ENCODE measurements at places on chromosomes 12 and 14.
A peak's percentile ranks its signal among the peaks of the same experiment; 100 is the strongest.

DNA sequence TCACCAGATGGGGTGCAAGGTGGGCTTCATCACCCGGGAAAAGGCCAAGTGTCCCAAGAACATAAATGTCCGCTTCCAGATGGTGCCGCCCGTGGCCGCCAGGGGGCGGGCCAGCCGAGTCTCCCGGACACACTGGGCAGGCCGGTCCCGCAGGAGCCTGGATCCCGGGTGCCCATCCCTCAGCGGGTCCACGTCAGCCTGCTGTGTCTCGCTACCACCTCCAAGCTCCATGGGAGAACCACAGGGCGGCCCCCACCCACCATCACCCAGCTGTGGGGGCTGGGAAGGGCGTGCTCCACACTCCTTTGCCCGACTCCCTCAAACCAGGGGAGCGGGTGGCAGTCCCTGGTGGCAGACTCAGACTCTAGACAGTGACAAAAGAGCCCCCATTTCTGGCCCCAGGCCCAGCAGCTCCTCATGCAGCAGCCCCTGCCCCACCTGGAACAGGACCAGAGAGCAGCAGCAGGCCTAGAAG lies 22.0 kb upstream of the NUDT14 start:
- DNase-seq: peak; percentile 78

GRCh38 chr12:57233357-57234232 lies 4.1 kb downstream of the SHMT2 start:
- DNase-seq: peak; percentile 76

DNA sequence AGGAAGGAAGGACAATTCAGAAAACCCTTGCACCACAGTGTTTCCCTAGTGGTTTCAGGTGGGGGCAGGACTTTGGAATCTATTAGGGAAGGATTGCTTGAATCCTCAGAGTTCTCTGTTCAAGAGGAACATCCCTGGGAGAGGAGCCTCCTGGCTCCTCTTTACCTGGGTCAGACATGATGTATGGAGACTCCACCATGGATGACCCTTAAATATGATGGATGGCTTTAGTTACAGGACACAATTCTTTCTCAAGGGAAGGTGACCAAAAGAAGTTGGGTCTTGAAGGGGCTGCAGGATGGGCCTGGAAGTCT lies 396.6 kb downstream of the NRXN3 start:
- no peak for DNase-seq

GRCh38 chr12:7155471-7156034 lies 25.4 kb downstream of the CLSTN3 start:
- no peak for DNase-seq

DNA sequence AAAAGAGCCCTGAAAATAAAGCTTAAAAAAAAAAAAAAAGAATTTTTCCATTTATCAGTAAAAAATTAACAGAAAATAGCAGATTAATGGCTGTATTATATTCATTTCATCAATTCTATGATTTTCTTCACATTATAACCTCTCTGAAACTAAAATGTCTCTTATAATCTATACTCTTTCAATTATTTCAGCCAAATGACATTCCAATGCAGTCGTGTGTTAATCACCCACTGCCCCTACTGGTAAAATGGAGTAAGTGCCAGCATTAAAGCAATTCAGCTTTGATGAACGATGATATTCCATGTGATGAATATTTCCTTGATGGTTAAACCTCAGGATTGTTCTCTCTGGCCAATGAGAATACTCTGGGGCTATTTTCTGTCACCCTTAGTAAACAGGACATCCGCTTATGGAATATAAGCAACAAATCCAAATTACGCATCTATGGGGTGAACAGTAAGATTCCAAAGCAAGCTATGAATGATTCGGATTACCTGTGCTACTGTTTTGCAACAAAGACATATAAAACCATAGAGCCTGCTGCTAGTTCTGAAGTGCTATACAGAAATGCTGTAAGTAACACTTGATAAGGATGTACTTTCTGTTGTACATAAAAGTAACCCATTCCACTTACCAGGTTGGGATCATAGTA lies 20.3 kb upstream of the SYCP3 start:
- DNase-seq: peak; percentile 44

DNA sequence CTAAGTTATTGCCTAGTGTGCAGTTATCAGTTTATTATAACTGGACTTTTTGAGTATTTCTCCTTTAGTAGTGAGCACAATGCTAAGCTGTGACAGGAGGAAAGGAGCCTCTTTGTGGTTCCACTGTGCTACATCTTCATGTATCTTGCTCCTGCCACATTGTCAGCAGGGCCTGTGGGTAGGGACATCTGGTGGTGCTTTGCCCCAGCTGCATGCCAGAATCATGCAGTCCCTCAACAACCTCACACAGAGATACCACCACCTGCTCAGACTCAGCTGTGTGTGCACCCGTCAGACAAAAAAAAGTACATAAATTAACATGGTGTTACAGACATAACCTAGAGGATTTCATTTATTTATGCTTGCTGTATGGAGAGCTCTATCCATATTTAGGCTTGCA lies 51.1 kb downstream of the MIS18BP1 start:
- no peak for DNase-seq

DNA sequence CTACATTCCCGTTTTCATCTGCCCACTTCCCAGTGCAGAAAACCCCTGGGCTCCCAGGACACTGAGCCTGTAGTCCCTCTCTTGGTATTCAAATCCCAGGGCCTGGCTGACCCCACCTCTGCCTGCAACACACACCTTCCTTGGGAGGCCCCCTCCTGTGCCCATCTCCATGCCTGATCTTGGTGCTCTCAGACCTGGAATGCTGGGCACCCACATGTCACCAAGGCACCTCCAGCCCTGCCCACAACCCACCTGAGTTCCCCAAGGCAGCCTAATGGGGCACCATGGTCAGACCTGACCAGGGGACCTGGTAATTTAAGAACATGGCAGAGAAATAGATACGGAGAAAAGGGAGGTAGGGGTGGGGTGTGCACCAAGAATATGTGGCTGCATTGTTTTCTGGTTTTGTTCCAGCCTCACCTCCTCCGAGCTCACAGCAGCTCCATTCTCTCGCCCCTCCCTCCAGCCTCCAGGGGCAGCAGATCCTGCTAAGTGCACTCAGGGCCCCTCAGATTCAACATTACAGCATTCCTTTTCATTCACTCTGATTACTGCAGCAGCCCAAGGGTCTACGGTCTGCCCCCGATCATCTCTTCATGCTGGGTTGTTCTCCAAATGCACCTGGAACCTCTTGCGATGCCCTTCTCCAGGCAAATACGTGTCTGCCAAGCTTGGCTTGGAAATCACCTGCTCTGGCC lies 9.2 kb upstream of the HSP90AA1 start:
- DNase-seq: no peak

GRCh38 chr12:50627491-50627890 lies 122.7 kb downstream of the DIP2B start:
- no peak for DNase-seq

GRCh38 chr12:106519607-106520021 lies 63.2 kb upstream of the RFX4 start:
- no peak for DNase-seq

DNA sequence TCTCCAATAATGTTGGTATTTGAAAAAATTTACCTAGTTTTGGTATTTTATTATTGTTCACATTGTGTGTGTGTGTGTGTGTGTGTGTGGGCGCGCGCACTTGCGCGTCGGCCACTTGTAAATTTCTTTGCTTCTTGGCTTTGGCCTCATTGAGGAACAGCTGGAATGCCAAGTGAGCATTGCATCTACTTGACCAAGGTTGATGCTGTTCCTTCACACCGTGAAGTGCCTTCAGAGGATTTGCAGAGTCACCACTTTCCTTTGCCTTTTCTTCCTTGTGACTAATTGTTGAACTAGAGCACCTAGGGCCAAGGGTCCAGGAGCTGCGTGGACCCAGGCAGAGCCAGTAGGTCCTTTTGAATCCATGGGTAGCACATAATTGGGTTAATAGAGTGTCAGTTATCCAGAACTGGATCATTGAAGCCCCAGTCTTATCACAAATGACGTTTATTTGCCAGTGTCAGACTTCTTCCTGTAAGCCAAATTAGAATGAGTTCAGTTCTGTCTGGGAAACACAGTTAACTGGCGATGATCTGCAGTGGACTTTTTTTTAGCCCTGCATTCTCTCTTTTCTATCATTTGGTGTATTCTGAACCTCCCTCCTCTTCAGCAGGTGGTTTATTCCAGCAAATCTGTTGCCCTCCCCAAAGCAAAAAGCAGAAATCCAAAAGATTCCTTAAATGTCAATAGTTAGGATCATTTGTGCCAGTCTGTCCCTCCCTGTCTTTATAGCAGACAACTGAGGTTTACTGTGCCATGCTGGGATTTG lies 2.6 kb downstream of the PPP2R5C start:
- peak; percentile 16 for DNase-seq

- DNase-seq: no peak
Observed at GRCh38 chr12:115897729-115898128, 379.8 kb downstream of the MED13L start.

DNA sequence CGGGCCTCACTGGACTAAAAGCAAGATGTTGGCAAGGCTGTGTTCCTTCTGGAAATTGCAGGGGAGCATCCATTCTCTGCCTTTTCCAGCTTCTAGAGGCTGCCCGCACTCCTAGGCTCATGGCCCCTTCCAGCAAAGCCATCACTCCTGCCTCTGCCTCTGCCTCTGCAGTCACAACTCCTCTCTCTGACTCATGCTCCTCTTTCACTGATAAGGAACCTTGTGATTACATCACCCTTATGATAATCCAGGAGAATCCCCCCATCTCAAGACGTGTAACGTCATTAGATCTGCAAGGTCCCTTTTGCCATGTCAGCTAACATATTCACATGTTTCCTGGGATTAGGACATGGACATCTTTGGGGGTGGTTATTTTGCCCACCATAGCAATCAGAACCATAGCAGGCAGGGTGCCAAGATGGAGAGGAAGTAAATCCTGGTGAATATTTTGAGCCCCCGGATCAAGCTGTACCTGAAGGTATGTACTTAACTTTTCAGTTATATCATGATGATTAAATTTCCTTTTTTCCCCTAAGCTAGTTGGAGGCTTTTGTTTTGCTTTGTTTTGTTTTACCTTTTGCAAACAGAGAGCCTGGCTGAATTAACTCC lies 123.6 kb downstream of the SCARB1 start:
- DNase-seq: peak; percentile 62

DNA sequence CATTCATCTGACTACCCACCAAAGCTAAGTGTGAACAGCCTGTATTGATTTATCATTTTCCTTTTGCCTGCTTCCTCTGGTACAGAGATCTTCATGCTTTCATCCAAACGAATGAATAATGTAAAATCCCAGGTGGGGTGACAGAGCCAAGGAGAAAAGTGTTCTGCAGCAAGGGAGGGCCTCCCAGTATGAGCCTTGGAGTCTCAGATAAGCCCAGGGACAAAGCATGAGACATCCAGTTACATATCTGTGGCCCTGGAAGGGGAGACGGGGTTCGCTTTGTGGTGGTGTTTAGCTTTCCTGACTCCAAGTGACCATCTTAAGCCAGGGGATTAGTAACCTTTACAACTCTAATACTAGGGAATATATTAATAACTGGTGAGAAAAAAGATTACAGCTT lies 177.1 kb downstream of the ETV6 start:
- no peak for DNase-seq

DNA sequence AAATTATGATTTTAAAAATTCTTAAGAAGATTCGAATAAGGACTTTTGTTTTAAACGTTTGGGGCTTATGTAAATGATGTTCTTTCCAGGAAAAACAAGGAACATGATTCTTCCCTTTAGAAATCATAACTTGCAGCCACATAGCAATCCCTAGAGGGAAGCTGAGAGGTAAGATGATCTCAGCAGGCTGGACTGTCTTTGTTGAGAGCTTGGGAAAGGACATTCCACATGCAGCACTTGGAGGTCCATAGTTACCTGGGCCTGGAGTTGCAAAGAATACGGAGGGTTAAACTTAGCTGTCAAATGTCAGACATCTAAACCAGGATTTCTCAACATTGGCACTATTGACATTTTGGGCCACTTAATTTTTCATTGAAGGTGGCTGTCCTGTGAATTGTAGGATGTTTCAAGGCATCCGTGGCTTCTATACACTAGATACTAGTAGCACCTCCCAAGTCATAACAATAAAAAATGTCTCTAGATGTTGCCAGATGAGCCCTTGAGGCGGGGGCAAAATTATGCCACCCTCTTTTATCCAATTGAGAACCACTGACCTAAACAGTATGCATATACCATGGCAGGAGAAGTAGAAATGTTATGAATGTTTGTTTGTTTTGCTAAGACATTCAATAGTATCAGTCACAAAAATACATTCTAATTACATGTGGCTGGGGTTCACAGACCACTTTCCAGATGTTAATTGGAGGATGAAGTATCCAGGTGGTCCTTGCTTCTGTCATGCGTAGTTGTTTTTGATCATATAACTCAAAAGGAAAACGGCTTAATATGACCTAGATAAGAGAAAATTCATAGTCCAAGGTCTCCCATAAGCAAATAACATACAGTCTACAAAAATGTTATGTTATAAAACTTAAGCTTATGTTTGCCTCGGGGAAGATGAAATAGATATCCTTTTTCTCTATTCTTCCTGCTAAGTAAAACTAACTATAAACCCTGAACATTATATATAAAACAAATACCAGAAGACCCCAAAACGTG lies 30.5 kb downstream of the TTC6 start:
- no peak for DNase-seq

- DNase-seq: peak; percentile 78
Observed at GRCh38 chr12:29428633-29429032, 47.7 kb upstream of the ERGIC2 start.

GRCh38 chr12:52715416-52715815 lies 12.1 kb upstream of the KRT77 start:
- no peak for DNase-seq

DNA sequence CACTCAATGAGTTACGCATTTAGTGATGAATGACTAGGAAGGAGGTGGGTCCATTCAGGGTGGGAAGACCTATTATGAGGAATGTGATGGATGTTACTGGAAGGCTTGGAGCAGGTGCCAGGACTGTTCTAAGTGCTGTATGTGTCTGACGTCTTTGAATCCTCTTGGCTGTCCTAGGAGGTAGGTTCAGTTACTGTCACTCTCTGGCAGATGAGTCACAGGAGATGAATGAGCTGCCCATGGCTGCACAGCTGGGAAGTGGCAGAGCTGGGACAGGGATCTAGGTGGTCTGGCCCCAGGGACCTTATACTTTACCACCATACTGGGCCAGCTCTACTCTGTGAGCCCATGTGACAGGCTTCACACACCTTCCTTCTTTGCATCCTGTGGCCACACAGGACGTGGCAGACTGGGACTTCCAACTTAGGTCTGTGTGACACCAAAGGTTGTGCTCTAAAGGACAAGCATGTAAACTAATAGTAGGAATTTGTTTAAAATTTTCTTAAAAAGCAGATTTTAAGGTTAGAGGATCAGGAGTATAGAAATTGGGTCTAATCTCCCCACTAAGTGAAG lies 24.0 kb downstream of the TCTN1 start:
- peak; percentile 43 for DNase-seq

- no peak for DNase-seq
Observed at GRCh38 chr14:105880616-105881015, 354.2 kb downstream of the TMEM121 start.

DNA sequence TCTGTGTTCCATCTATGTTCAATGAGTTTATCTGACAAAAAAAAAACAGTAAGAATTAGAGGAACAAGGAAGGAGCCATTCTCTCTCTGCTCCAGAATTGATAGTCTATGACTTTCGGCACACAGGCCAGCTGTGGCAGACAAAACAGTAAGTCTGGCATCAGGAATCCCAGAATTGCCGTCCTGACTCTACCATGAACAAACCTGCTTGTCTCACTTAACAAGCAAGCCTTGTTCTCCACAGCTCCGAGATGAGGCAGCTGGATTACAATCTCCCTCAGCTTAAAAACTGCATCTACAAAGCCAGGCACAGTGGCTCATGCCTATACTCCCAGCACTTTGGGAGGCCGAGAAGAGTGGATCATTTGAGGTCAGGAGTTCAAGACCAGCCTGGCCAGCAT lies 153.6 kb upstream of the TMCC3 start:
- DNase-seq: no peak

GRCh38 chr12:105477873-105478272 lies 147.4 kb downstream of the C12orf75 start:
- DNase-seq: no peak

- peak; percentile 75 for DNase-seq
Observed at GRCh38 chr12:57896434-57897201, 44.7 kb upstream of the ATP23 start.

Measured in suppressor macrophage treated with lipopolysaccharide for 1 hour (primary cell).